ENCODE measurements at places on chromosomes 7 and 10.

DNA sequence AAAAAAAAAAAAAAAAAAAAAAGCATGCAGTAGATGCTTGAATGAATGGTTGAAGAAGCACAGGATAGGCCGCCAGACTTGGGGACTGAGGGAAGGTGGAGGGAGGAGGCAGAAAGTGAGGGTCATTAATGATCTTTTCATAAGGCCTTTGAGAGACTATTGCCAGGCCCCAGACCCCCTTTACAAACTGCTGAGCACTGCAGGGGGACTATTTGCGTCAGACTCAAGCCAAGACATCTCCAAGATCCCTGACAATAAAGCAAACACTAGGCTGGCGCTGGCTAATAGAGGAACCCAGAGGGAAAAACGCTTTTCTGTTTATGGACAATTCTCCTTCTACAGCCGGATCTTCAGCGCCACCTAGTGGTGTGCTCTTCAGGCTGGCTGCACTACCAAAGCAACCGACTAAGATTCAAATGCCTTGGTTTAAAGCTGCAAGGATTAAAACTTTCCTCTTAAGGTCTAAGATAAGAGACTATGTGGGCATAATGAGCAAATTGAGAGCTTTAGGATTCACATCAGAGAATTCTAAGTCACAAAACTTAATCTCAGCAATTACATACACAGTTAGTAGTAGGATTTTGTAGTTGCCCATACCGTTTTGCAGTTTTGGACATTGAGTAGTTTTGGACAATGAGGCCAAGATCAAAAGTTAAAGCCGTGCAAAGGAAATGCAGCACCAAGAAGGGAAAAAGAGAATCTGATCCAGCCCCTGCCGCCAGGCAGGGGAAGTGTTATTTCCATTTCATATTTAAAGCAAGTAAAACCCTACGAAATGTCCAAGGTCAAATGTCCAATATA is 17.9 kb upstream of the AGK start:
- DNase-seq: peak; percentile 91

DNA sequence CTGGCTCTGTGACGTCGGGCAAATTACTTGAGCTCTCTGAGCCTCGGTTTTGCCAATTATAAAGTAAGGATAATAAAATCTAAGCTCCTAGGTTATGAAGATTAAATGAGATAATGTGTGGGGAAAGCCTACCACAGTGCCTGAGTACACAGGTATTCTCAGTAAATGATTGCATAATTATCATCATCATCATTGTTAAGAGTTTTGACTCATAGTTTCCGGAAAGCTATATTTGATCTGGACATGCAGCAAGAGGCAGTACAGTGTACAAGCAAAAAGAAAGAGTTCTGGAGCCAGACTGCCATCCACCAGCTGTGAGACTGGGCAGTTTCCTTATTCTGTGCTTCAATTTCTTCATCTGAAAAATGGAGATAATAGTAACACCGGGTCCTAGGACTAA is 155.6 kb upstream of the YAE1 start:
- no peak for DNase-seq

GRCh38 chr7:33422825-33423645 is 293.7 kb downstream of the BBS9 start:
- no peak for DNase-seq

- no peak for DNase-seq
Measured at GRCh38 chr10:74011770-74012169, 13.9 kb downstream of the VCL start.

- no peak for DNase-seq
Measured at GRCh38 chr7:69318794-69319193, 279.5 kb upstream of the AUTS2 start.

- DNase-seq: peak; percentile 7
Measured at GRCh38 chr7:156751319-156751718, 110.7 kb downstream of the RNF32 start.

DNA sequence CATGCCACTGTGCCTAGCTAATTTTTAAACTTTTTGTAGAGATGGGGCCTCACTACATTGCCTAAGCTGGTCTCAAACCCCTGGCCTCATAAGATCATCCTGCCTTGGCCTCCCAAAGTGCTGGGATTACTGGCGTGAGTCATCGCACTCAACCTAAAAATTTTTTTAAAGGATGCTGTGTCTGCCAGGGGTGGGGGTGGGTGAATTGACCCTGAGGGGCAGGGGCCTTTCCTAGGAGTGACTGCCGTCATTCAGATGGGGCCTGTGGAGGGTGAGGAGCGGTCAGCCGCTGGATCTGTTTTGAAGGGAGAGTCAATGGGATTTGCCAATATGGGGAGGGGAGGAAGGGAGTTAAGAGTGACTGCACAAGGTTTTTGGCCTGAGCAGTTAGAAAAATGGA is 89.4 kb downstream of the C10orf105 start:
- DNase-seq: no peak

GRCh38 chr10:132041340-132041739 is 24.4 kb upstream of the JAKMIP3 start:
- DNase-seq: no peak

DNA sequence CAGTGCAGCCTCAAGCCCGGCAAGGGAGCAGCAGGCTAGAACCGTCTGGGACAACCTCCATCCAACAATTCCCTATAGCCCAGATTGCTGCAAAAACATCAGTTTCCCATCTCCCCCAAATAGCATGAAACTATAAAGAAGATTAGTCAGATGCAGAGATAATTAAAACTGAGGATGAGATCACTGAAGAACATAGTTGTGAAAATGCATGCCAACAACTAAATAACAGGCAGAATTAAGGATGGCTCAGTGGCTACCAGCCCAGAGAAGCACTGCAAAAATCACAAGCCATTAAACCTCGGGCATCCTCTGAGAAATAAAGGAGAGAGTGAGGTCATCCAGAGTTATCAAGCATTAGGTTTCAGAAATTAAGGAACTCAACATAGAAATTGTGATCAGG is 427.1 kb downstream of the TNS3 start:
- DNase-seq: no peak

GRCh38 chr10:113528876-113529275 is 24.0 kb upstream of the HABP2 start:
- DNase-seq: no peak

- no peak for DNase-seq
Measured at GRCh38 chr7:145030754-145031153, 194.9 kb upstream of the TPK1 start.

- DNase-seq: peak; percentile 26
Measured at GRCh38 chr10:47092831-47093230, 181.6 kb downstream of the PTPN20 start.

- DNase-seq: no peak
Measured at GRCh38 chr10:128744092-128744491, 617.9 kb upstream of the MKI67 start.

DNA sequence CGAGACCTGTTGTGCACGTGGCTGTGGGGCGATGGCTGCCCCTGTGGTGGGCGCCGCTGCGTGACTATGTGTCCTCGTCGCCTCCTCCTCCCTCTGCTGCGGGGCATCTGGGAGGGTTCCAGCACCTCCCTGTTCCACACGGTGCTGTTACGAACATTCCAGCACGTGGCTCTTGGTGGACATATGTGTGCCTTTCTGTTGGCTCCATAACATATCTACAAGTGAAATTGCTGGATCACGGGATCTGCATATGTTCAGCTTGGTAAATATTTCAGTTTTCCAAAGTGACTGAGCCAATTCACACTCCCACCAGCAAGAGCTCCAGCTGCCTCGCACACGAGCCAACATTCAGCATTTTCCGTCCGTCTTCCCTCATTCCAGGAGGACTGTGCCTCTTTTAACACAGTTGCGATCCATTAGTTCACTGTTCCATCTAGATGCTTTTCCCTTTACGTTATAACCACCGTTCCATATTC is 25.1 kb downstream of the SNX8 start:
- DNase-seq: peak; percentile 61

GRCh38 chr7:107972075-107972482 is 30.9 kb downstream of the LAMB1 start:
- no peak for DNase-seq

DNA sequence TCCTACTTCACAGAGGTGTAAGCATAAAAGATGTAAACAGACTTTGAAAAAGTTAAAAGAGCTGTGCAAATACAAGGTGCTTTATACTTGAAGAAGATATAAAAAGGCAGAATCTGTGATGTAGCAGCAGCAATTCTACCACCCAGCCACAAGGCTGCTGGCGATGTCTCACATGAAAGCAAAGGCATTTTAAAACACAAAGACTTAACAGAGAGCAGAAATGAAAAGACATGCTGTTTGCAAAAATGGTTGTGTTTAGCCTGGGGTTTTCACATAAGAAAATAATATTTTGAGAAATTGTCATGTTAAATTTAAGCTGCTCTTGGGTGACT is 85.5 kb upstream of the ZNF800 start:
- DNase-seq: no peak

GRCh38 chr7:25722856-25723255 is 429.1 kb upstream of the NFE2L3 start:
- peak; percentile 76 for DNase-seq

DNA sequence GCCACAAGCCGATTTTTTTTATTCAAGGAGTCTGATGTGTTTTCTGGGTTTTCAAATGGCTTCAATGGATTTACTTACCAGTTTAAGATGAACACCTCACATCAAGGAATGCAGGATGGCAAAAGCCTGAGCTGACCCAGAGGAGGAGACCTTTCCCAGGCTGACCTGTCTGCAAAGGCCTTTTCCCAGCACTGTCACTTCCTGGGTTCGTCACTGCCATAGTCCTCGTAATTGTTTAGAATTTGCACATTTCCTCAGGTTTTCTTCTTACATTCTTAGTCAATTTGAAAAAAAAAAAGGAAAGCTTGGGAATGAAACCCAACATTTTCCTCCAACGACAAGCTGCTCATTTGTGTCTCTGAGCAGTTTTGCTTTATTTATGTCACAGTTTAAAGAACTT is 42.0 kb downstream of the PTER start:
- DNase-seq: no peak

DNA sequence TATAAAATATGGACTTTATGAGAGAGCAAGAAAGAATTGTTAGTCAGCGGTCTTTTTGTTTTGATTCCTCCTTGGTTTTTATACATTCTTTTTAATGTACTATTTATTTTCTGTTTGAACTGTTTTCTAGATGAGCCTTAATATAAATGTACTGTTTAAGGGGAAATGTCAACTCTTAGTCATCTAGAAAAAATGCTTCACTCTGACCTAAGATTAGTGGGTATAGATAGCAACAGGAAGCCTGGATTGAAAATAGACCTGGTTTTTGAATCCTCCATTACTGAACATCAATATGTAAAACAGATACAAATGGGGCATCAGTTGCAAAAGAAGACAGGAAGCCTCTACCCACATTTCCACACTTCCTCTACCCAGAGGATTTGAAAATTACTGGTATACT is 87.8 kb downstream of the CHRM2 start:
- DNase-seq: no peak

DNA sequence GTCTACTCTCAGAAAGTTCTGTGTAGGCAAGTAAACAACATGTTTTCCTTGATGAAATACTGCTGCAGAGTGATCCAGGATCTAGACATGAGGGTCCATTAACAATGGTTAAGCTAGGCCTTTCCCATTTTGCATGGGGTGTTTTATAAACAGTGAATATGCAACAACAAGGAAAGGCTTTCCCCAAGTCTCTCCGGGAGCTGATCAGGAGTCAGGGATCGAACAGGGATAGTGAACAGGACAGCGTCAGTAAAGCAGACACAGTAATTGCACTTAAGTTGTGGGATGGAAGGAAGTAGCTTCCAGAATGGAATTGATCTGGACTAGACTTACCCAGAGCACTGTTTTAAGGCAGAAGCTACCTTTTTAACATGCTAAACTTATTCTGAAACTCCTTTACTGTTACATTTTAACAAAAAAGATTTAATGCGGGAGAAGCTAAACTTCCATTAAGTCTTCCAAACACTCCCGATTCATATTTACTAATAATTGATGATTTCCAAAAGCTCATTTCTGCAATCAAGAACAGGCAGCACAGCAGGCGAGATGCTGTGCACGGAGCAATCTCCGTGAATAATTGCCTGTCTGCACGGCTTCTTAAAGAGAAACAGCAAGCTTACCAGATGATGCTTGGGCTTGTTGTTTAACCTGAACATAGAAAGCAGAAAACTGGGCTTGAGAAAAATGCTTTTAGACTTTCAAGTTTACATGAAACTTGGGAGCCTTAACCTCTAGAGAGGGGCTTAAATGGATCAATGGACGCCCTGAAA is 50.3 kb upstream of the DOCK1 start:
- DNase-seq: no peak

DNA sequence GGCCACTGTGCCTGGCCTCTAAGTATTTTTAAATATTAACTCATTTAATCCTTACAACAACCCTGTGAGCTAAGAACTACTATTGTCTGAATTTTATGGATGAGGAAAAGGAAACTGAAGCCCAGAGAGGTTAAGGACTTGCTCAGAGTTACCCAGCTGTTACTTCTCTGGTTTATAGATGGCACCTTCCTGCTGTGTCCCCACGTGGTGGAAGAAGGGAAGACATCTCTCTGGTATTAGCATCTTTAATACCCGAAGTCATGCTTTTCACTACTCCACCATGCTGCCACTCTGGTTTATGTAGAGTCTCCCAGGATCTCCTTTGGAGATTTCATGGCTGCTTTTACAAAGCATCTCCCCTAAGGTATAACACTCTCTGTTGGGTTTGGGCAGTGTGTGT is 105.5 kb upstream of the MKLN1 start:
- no peak for DNase-seq

GRCh38 chr10:47230482-47230881 is 69.5 kb upstream of the GDF10 start:
- no peak for DNase-seq

DNA sequence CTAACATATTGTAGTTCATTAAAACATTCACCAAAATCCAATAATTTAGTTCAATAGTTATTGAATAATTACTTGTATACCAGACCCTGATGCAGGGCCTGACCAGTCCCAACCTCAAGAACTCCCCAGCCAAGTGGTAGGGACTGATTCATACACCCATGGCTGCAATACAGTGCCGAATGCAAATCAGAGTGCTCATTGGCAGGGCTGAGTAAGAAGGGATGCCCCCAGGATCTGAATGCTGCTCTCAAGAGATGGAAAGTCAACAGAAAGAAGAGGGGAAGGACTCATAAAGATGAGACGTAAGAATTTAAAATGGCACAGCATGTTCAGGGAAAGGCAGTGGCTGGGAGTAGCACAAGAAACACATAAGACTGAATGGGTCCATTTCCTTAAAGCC is 29.9 kb downstream of the ZNF438 start:
- DNase-seq: no peak

DNA sequence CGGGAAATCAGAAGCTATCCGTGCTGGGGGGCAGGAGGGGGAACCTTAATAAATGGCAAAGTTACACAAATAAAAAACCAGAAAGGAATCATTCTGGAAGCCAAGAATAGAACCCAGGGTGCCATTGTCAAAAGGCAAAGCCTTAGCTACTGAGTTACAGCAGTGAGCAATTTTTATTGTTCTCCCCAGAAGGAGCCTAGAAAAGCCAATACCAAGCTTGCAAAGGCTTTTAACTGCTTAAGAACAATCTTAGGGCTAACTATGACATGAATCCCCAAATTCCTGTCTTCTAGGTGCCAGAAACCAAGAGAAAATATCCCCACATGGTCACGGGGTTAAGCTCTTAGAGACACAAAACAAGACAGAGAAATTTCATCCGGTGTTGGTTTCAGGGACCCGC is 482.7 kb downstream of the CCSER2 start:
- DNase-seq: no peak
